LHCN-M2 (cell line): ENCODE measurements at places on chromosomes 6 and 20. TPM values are rescaled to one million over a fixed set of nuclear protein-coding genes. Genes with fewer than 3 reads are reported as not detected.

DNA sequence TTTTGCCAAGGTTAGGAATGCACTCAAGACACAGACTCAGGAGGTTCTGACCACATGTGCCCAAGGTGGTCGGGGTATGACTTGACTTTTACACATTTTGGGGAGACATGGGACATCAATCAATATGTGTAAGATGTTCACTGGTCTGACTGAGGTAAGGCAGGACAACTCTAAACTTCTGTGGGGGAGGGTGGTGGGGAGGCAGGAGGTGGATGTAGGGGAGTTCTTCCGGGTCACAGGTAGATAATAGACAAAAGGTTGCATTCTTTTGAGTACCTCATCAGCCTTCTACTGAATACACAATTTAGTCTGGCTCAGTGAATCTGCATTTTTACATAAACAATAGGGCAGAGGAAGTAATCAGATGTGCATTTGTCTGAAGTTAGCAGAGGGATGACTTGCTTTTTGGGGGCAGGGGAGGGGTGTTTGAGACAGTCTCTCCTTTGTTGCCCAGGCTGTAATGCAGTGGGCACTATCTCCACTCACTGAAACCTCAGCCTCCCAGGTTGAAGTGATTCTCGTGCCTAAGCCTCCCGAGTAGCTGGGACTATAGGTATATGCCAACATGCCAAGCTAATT lies 10.9 kb downstream of the ECHDC1 start:
- no peak for DNase-seq

- no peak for DNase-seq
Observed at GRCh38 chr6:129667034-129667433, 42.9 kb downstream of the ARHGAP18 start.

- no peak for DNase-seq
Observed at GRCh38 chr6:32857156-32857891, 3.3 kb downstream of the PSMB9 start.

DNA sequence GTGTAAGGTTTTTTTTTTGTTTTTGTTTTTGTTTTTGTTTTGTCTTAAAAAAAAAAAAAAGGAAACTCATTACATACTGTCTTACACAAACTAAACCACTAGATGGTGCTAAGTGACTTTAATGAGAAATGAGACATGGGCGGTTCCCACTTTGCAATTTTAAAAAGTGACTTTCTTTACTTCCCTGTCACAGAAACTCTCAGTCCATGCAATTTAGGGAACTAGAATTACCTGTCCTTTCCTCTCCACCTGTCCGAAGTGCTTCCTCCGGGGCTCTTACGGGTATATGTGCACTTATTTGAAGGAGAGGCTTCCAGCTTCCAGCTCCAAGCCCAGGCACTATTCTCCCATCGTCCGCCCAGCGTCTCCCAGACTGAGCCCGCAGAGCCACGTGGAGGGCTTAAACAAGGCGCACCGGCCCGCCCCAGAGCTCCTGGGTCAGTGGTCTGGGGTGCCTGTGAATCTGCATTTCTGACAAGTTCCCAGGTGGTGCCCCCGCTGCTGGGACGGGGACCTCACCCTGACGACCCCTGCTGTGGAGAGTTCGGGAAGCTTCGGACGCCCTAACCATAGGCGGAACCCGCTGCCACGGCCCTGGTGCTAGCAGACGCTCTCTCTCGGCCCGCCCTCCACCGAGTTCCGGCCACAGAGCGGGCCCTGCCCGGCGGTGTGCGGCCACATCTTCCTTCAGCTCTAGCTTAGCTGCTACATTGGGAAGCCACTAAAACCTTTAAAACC lies 26.1 kb downstream of the BFSP1 start:
- peak; percentile 49 for DNase-seq

DNA sequence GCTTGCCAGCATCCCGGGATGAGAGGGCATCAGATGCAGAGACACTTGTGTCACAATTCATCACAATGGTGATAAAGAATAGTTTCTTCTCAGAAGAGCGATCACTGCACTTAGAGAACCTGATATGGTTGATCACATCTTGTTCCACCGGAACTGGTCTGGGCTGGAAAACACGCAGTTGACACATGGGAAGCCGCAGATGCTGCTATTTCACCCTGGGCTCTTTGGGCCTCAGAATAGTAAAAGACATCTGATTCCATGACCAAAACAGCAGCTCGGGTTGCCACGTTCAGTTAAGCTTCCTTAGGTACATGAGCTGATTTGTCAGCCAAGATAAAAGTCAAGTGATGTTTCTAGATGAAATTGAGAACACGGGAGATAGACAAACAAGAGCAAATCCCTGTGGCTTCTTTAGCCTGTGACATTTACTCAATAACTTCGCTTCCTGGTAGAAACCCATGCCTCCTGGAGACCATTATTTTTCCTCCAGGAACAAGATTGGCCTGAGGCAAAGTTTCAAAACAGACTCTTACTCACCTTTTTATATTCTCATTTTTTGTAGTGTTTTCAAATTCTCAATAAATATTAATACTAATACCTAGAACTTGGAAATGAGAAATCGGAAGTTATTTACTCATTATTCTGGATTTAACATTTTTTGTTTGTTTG lies 59.4 kb downstream of the TRMT6 start:
- no peak for DNase-seq

DNA sequence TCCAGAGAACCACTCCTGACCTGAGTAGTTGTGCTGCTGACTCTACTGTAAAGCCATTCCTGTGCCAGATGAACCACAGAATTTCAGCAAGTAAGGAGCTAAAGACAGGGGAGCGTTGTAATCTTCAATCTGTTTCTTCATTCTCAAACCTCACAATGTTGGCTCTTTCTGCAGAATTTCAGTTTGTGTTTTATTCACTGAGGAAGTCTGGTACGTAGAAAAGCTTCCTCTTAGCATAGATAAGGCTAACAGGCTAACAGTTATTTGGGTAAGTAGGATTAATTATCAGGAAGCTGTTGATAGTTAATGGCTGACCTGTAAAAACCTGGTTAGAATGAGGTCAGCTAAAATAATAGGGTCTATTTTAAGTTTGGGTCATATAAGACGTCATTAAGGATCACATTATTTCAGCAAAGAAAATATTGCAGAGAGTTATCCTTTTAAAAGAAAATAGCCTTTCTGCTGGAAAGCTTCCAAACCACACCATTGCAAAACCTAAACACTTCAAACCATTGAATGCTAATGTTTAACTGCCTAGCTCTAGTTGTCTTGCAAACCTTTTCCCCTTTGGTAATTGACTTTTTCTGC lies 14.1 kb upstream of the TENT5A start:
- peak; percentile 88 for DNase-seq

GRCh38 chr6:160691617-160692016 lies 10.4 kb upstream of the PLG start:
- no peak for DNase-seq

The POPDC3 gene
- 64.8 and 77.9 TPM in 2 replicates for total RNA-seq

DNA sequence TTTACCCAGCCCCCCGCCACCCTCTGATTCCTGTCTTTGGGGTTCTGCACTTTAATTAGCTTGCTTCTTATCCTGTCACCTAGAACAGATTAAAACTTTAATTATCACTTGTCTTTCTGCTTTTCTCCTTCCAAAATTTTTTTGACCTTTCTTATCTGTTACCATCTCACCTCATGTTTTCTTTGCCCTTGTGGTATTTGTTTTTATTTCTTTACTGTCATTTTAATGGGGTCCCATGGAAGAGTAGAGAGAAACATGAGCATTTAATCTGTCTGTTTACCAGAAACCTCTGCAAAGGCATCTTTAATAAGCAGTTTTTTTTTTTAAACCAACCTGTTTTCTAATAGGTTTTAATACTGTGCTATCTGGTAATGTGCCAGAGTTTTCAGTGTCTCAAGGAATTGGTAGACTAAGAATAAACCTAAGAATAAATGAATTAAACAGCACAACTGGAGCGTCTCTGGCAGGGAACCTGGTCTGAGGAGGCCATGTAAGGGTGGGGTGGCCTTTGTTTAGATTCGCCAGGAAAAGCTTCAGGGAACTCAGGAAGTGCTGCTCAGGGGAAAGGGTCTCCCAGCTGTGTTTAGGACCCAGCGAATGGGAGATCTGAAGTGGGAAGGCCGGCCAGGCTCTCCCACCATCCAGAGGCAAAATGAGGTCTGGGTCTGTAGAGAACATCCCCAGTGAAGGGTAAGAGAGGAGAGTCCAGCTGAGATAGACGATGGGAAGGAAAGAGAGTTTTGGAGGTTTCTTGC lies 69.8 kb downstream of the ARID1B start:
- DNase-seq, result no peak

DNA sequence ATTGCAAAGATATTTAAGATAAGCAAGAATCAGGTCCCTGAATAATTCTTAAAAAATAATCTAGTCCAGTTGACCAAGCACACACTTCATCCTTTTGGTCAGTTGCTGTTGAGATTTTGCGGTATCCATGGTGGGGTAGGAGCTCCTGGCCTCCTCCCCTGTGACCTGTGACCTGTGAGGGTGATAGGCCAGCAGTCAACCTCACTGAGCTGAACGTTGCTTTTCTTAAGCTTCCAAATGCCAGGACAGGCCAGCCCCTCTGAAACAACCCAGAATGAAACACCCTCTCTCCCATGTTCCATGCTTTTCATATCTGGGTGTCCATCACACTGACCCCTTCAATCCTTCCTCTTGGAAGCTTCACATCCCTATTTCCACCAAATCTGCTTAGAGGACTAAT lies 164.9 kb downstream of the THBS2 start:
- no peak for DNase-seq

The SRMS gene
- not detected in 2 replicates for total RNA-seq

- no peak for DNase-seq
Observed at GRCh38 chr6:56594699-56595098, 48.0 kb downstream of the DST start.

- DNase-seq, result peak; percentile 18
Observed at GRCh38 chr20:667351-668034, 8.1 kb downstream of the SCRT2 start.

DNA sequence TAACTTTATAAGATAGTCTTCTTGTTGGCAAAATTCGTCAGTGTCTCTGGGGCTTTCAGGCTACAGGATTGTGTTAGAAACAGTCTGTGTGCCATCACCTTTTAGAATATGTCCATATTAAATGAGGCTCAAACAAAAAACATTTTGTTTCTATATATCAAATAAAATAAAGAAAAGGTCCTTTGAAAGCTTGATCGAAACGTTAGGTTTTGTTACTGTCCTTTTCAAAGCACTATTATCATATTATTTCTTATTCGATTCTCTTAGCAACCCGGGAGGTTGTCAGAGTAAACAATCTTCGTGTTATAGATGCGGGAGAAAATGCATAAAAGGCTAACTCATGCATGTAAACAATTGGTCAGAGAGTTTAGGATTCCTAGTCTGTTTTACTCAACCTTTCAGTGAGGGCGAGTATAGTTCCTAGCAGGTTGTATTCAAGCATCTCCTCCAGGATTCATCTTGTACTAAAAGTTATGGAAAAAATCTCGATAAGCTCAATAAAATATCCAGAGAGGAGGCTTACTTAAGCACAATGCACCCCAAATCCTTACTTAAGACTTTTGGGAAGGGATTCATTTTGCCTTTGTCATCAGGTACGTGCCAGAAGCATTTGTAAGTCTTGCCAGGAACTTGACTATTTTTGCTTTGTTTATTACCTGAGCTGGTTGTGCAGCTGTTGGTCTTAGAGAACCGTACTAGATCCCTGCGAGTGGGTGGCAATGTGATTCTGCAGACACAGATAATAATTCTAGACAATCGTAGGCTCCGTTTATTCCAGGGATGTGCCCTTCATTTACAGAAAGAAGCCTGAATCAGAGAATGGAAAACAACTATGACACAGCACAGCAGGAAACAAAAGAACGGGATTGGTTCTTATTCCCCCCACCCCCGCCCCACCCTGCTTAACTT lies 159.6 kb upstream of the ZNF217 start:
- peak; percentile 66 for DNase-seq

DNA sequence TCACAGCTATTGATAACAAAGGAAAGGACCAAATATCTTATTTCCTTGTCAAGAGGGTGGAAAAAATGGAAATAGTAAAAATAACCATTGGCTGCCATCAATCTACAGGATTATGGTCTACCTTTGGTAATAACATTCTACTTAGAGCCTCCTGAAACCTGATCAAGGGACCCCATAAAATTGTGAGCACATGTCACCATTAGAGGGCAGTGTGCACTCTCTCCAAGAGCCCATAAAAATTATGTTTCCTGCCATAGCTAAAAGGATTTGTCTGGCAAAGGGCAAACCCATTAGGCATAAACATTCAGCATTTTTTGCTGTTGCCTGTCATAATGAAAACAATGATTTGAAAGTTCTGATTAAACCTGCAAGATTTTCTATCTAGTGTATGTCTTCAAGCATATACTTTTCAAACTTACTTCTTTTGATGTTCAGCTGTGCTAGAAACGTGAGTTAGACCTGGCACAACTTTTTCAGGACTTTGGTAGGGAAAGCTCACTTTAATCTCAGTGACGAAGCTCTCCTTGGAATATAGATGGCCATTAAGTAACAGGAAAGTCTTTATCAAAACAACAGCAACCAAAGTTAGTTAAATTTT lies 120.7 kb upstream of the ZFP64 start:
- peak; percentile 55 for DNase-seq

- no peak for DNase-seq
Observed at GRCh38 chr20:53706008-53706465, 112.4 kb upstream of the ZNF217 start.

The LRRC73 gene
- total RNA-seq, result 1.2 TPM in 2 replicates

DNA sequence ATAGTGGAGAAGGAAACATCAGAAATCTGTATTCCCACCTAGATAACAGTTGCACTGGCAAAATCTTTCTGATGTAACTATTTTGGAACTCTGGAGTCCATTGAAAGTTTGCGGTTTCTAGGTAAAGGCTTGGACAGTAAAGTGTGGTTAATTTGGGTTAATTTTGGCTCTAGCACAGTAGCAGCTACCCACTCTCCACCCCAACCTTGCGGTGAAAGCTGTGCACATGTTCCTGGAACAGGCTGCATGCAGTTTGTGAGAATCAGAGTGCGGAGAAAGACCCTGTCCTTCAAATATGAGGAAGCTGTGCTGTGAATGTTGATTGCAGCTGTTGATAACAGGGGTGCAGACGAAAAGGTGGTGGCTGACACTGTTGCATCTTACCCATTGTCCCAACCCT lies 38.4 kb downstream of the SMOC2 start:
- DNase-seq, result no peak

- DNase-seq, result no peak
Observed at GRCh38 chr6:7812623-7813022, 86.7 kb downstream of the BMP6 start.

The SNAP91 gene
- not detected in 2 replicates for total RNA-seq

DNA sequence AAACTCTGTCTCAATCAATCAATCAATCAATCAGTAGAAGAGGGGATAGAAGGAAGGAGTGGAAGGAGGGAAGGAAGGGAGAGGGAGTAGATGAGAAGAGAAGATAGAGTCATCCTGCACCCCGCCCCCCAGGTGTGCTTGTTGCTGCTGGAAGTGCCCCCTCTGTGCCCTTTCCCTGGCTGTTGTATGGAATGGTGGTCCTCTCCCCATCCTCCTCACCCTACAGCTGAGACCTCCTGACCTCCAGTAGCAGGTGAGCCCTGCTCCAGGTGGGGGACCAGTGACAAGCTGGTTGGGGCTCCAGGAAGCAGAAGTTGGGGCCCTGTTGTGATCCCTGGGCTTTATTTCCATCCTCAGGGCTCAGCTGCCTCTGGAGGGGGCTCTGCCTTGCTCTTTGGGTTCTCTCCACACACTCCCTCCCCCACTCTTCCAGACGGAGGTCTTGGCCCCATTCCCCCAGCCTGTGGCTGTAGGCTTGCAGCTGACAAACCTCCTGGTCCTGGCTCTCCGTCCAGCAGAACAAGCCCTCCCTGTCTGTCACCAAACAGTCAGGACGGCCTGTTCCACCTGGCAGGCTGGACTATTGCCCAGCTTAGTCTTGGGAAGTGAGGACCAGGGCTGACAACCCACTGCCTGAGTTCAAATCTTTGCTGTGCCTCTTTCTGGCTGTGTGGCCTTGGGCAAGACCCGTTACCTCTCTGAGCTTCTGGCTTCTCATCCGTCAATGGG lies 26.0 kb upstream of the SCRT2 start:
- no peak for DNase-seq

GRCh38 chr6:14046476-14047068 lies 71.0 kb upstream of the CD83 start:
- DNase-seq, result peak; percentile 35

The TCP11 gene
- total RNA-seq, result 0.23 and 0.32 TPM in 2 replicates
